ENCODE measurements at places on chromosomes 2 and 18.
A peak's percentile ranks its signal among the peaks of the same experiment; 100 is the strongest.

- no peaks in the 10 kb centered on the region for H3K27me3 ChIP-seq
- H3K36me3 ChIP-seq = no peaks in the 10 kb centered on the region
Measured at GRCh38 chr2:183117226-183117625, 7.0 kb upstream of the NUP35 start.

GRCh38 chr2:11617984-11618707, 51.8 kb downstream of the NTSR2 start:
- H3K4me1 ChIP-seq = no peaks in the 10 kb centered on the region
- H3K4me3 ChIP-seq = no peak overlapping the region

GRCh38 chr18:12721495-12722275, 18.8 kb downstream of the PSMG2 start:
- H3K36me3 ChIP-seq = peaks cover 59% of the 10 kb centered on the region
- no peak overlapping the region for H3K27ac ChIP-seq
- no peak overlapping the region for H3K4me3 ChIP-seq

GRCh38 chr2:157246765-157247407, 10.6 kb upstream of the GALNT5 start:
- no peaks in the 10 kb centered on the region for H3K36me3 ChIP-seq
- no peak overlapping the region for H3K4me3 ChIP-seq
- no peaks in the 10 kb centered on the region for H3K27me3 ChIP-seq
- no peak for DNase-seq
- peaks cover 8% of the 10 kb centered on the region for H3K4me1 ChIP-seq
- H3K27ac ChIP-seq = no peak overlapping the region

GRCh38 chr2:11738589-11739436, 7.6 kb upstream of the LPIN1 start:
- H3K27me3 ChIP-seq = no peaks in the 10 kb centered on the region
- no peak overlapping the region for H3K4me3 ChIP-seq

- H3K27ac ChIP-seq = no peak overlapping the region
- DNase-seq = no peak
- H3K36me3 ChIP-seq = peaks cover 10% of the 10 kb centered on the region
- H3K4me3 ChIP-seq = no peak overlapping the region
- no peaks in the 10 kb centered on the region for H3K4me1 ChIP-seq
- H3K27me3 ChIP-seq = no peaks in the 10 kb centered on the region
Measured at GRCh38 chr2:126600742-126601141, 55.2 kb upstream of the GYPC start.

DNA sequence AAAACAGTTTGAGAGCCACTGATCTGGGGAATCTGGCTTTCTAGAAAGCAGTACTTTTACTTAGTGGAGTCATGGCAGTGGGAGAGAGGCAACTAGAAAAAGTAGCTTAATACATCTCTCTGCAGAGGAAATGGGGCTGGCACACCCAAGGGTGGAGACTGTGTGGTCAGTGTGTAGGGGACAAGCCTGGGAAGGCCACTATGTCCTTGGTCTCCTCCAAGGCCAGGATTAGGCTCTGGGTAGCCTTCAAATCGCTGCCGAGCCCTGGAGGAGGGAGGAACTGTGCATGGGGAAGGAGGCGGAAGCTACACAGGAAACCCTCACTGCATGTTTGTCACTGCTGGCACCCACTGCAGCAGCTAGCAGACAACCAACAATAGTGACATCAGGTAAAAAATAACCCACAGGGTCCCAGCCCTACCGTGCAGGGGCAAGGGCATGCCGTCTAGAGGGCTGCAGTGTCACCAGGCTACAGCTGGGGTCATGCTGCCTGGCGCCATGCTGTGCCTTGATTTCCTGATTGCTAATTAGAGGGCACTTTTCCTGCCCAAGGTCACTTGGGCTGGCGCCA, 34.8 kb downstream of the LBH start:
- no peak overlapping the region for H3K27ac ChIP-seq
- H3K4me3 ChIP-seq = no peak overlapping the region

DNA sequence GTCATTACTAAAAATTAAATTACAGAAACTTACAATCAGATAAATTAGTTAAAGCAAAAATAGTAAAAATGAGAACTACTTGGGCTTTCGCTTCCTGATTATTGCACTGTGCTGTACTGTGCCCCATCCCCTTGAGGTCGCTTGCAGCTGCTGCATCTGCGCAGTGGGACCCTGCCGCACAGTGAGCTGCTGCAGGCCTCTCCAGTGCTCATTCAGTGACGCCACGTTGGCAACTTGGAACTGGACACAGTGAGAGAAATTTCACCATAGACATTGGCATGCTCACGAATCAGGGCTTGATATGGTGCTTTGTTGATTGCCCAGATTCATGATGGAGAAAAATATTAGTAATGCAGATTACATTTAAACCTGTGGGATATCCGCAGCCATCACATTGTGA, 290.8 kb upstream of the MYT1L start:
- 0 out of 2 replicates have a peak, but pooled peaks cover 3% of the 10 kb centered on the region for H3K4me1 ChIP-seq
- no peaks in the 10 kb centered on the region for H3K36me3 ChIP-seq
- H3K27me3 ChIP-seq = no peaks in the 10 kb centered on the region
- no peak overlapping the region for H3K27ac ChIP-seq
- DNase-seq = no peak

- peak overlapping the region; percentile 79 for H3K4me3 ChIP-seq
- H3K27ac ChIP-seq = no peak overlapping the region
- peak; percentile 53 for DNase-seq
- H3K36me3 ChIP-seq = no peaks in the 10 kb centered on the region
Measured at GRCh38 chr2:158969715-158970240, 1.3 kb downstream of the TANC1 start.

DNA sequence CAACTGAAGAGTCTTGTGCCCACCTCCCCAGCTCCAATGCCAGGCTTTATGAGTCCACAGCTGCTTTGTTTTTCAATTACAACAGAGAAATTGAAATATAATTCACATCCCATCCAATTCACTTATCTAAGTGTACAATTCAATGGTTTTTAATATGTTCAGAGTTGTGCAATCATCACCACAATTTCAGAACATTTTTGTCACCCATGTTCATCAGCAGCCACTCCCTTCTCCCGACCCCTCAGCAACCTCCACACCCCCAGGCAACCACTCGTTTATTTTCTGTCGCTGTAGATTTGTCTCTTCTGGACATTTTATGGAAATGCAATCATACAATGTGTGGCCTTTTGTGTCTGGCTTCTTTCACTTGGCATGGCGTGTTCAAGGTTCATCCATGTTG, 23.3 kb downstream of the INHBB start:
- H3K36me3 ChIP-seq = no peaks in the 10 kb centered on the region
- no peak overlapping the region for H3K4me3 ChIP-seq

DNA sequence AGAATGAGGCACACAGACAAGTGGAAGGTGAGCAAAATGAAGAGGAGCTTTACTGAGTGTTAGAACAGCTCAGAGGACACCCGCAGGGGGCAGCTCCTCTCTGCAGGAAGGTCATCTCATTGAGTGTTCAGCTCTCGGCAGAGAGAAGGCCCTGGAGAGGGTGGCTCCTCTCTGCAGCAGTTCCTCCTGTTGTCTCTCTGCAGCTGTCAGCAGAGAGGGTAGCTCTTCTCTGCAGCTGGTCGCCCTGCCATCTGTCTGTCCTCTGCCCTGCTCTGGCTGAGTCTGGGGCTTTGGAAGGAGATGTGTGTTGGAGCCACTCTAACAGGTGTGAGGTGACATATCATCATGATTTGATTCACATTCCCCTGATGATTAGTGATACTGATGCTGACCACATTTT, 6.8 kb upstream of the SNTG2 start:
- DNase-seq = no peak
- no peak overlapping the region for H3K4me3 ChIP-seq
- H3K4me1 ChIP-seq = peaks cover 6% of the 10 kb centered on the region
- H3K27ac ChIP-seq = no peak overlapping the region
- peaks cover 11% of the 10 kb centered on the region for H3K36me3 ChIP-seq

Measured in H9 (cell line).